ENCODE measurements at places on chromosomes 6 and 20. TPM values are rescaled to one million over a fixed set of nuclear protein-coding genes. Genes with fewer than 3 reads are reported as not detected.
A peak's percentile ranks its signal among the peaks of the same experiment; 100 is the strongest.

GRCh38 chr6:41974281-41974825 is 32.7 kb upstream of the CCND3 start:
- no peak for DNase-seq

- DNase-seq, result peak; percentile 22
Observed at GRCh38 chr6:71496018-71496721, 207.6 kb downstream of the OGFRL1 start.

- no peak for DNase-seq
Observed at GRCh38 chr20:25437153-25437581, 29.7 kb downstream of the GINS1 start.

DOP1A gene
- 19.4 TPM for total RNA-seq

OXT gene
- total RNA-seq, result not detected

- DNase-seq, result no peak
Observed at GRCh38 chr6:147684906-147685305, 176.4 kb downstream of the SAMD5 start.

DNA sequence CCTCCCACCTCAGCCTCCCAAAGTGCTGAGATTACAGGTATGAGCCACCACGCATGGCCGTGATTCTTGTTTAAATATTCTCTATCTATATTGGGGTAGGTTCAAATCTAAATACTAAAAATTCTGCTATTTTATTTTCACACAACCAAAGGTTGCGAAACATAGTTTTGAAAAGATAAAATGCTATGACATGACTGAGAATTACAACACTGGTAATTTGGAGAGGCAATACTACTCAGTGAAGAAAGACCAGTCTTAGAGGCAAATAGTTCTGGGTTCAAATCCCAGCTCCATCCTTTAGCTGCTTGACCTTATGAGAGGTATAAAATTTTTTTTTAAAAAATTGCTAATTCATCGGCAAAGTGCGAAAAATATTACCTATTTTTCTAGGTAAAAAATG is 137.0 kb upstream of the PREP start:
- DNase-seq, result no peak

- DNase-seq, result no peak
Observed at GRCh38 chr6:161429921-161430490, 156.1 kb upstream of the AGPAT4 start.

UCKL1 gene
- total RNA-seq, result 35.5 TPM

DNA sequence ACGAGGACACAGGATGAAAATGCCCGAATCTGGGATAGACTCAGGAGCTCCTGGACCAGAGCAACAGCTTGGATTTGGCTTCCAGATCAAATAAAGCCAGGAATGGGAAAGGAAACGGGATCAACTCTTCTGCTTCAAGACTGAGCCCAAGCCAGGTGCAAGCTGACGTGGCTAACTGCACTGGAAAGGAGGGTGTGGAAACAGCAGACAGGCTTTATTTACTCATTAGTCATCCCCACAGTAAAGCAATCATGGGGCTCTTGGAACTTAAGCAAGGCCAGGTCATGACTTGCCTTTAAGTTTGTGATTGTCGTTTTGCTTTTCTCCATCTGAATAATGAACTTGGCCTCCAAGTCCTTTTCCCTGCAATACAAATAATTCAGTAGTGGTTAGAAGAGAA is 45.2 kb downstream of the KIF16B start:
- DNase-seq, result no peak

DNA sequence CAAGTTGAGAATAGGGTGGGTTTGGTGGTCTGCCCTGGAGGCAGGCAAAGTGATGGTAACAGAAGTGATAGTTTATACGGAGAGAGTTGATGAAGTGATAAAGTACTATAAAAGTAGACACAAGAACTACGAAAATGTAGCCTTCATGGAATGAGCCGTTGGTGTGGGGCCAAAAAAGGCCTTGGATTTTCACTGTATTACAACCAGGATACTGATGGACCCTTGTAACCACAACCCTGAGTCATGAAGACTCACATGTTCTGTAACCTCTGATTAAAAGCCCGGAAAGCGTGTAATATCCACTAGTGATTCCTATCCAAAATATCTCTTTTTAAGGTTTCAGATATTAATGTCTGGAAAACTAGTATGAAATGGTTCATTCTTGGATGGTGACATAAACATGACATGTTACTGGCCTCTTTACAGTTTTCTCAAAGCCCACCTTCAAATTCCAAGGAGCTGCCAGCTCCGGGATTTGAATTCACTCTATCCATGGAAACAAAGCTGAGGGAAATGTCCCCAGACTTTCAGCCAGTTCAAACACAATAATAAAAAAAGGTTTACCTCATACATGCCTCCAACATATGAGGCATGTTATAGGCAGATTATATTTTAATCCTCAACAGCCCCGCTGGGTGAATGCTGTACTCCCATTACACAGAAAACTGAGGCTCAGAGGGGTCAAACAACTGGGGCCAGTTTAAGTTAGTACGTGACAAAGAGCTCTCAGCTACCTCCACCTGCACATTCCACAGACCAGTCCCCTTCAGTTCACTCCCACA is 55.4 kb downstream of the MRPL14 start:
- DNase-seq, result no peak

GRCh38 chr6:10175362-10175761 is 239.5 kb downstream of the TFAP2A start:
- DNase-seq, result no peak

GRCh38 chr6:123203928-123204327 is 207.9 kb downstream of the CLVS2 start:
- no peak for DNase-seq

DNA sequence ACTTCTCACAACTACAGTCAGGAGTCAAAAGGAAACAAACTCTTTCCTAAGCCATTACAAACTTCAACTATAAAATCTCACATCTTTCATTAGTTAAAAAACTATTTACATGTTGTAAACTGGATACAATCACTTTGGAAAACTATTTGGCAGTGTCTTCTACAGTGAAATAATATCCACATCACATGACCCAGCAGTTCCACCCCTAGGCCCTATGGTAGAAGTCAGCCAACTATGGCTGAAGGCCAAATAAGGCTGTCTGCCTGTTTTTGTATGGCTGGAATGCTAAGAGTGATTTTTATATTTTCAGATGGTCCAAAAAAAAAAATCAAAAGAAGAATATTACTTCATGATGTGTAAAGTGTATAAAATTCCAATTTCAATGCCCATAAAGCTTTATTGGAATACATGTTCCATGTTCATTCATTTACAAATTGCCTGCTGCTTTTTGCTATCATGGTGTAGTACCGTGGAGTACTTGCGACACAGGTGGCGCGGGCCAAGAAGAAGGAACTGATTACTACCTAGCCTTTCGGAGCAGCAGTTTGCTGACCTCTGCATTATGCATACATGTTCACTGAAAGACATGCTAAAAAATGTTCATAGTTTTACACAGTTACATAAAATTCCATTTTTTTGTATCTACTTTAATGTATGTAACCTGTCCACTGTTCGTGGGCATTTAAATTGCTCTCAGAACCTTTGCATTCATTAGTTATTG is 129.0 kb downstream of the KIF16B start:
- DNase-seq, result no peak

- DNase-seq, result peak; percentile 66
Observed at GRCh38 chr6:165799391-165800153, 136.5 kb upstream of the PDE10A start.

GRCh38 chr6:39227476-39227875 is 1.8 kb downstream of the KCNK5 start:
- DNase-seq, result no peak

DNA sequence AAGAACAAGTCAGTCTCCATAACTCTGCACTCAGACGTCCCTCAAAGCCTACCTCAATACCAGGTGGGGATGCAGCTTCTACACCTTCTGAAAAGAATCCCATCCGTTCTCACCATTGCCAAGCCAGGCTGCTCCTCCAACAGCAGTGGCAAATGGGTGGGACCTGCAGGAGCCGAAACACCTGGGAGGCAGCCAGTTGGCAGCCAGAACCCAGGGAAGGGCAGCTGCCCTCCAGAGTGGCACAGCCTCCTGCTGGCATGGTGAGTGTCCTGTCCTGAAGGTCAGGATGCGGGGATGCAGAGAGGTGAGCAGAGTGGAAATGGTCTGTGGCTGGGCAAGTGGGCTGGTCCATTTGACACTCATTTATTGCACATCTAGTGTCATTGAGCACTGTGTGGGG is 210.6 kb upstream of the CDH4 start:
- no peak for DNase-seq

RIPPLY2 gene
- not detected for total RNA-seq

Measured in right cardiac atrium (tissue), 5 donors.